ENCODE measurements at places on chromosomes 16 and 17.
A peak's percentile ranks its signal among the peaks of the same experiment; 100 is the strongest.

- no peak for DNase-seq
Observed at GRCh38 chr17:66776999-66777688, 57.8 kb upstream of the CACNG5 start.

DNA sequence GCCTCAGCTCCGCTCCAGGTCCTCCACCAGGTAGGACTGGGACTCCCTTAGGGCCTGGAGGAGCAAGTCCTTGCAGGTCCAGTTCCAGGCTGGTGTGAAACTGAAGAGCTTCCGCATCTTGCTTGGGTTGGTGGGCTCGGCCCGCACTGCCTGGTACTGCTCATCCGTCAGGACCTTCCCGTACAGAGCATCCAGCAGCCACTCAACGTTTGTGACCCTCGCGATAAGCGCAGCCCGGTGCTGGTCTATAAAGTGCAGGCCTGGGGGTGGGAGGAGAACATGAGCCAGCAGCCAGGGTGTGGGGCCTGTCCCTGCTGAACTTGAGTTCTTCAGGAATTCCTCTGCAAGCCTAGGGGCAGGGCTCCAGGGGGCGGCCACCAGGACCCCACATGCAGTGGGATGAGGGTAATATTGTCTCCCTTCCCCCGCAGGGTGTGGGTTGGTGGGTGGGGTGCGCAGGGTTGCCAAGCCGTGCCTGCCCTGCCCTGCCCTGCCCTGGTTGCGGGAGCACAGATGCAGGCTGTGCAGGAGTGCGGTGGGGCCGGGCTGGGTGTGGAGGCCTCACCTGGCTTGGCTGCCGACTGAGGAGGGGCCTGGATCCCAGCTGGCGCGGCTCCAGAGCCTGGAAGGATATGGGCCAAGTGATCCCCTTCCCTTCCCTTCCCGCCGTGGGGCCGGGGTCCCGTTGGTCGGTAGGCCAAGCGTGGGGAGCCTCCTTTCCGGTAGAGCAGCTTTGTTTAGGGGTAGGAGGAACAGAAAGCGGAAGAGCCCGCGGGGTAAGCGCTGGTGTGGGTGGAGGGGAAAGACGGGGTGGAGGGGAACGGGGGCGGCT is 762 bp downstream of the PYCARD start:
- no peak for DNase-seq

GRCh38 chr17:40338058-40338457 is 26.5 kb downstream of the GJD3 start:
- DNase-seq, result no peak

DNA sequence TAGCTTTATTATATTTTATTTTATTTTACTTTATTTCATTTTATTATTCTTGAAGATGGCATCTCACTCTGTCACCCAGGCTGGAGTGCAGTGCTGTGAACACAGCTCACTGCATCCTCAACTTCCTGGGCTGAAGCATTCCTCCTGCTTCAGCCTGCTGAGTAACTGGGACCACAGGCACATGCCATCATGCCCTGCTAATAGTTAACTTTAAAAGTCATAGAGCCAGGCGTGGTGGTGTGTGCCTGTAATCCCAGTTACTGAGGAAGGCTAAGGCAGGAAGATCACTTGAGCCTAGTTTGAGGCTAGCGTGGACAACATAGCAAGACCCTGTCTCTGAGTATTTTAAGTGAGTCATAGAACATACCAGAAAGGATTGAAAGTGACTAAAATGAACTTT is 38.7 kb downstream of the ESRP2 start:
- no peak for DNase-seq

DNA sequence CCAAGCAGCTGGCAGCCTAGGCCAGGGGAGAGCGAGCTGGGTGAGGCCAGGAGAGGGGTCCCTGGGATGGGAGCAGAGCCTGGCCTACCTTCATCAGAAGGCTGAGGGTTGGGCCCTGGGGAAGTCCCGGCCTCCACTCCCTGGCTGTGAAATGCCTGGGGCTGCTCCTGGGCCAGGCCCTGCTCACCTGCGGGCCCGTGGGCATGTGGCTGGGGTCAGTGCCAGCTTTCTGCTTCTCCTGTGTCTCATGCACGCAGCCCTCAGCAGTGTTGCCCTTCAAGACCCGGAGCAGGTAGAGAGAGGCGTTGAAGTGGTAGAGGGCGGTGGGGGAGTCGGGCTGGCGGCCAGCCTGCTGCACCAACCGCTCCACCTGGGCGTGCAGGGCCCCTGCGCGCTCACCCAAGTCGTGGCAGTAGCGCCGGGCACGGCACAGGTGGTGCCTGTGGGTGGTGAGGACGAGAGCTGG is 12.4 kb downstream of the MYBBP1A start:
- DNase-seq, result no peak

DNA sequence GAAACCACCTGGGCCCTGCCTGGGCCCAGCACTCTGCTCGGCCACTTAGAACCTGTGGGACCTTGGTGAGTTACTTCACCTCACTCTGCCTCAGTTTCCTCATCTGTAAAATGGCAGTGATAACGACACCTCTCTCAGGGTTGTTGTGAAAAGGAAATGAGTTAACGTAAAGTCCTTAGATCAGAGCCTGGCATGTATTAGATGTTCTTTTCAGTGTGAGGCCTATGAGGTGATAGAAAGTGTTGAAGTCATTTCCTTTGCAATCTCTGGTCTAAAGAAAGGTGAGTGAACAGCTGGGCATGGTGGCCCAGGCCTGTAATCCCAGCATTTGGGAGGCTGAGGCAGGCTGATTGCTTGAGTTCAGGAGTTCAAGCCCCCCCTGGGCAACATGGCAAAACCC is 51.7 kb upstream of the LGALS9 start:
- DNase-seq, result no peak

DNA sequence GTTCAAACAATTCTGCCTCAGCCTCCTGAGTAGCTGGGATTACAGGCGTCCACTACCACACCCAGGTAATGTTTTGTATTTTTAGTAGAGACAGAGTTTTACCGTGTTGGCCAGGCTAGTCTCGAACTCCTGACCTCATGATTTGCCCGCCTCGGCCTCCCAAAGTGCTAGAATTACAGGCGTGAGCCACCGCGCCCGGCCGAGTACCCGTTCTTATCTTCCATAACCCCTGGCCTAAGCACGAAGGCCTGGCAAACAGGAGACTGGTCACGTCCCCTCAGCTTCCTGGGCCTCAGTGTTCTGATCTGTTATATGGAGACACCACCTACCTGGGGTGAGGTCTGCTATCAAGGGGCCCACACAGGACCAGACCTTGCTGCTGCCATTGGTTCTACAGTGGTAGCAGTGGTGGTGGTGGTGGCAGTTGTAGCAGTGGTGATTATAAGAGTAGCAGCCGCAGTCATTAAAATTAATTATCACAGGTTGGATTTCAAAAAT is 1.3 kb downstream of the SLC5A10 start:
- no peak for DNase-seq

GRCh38 chr16:60989592-60989991 is 1046.6 kb downstream of the CDH8 start:
- no peak for DNase-seq

- no peak for DNase-seq
Observed at GRCh38 chr17:75552425-75553294, 27.2 kb downstream of the LLGL2 start.

DNA sequence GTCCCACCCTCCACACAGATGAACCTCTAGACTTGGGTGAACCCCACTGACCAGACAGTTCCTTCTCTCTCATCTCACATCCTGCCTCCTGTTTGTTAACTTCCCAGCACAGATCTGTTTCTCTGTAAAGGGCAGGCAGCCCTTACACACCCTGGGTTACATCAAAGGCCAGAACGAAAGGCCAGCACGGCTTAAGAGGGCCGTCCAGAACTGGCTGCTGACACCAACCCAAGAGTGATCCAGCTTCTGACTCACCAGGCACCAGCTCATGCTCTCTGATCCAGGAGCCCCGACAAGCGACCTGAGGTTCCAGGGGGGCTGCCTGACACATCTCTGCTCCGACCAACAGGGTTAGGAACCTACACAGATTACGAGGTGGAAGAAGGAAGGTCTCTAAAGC is 86.9 kb downstream of the MRM3 start:
- no peak for DNase-seq

DNA sequence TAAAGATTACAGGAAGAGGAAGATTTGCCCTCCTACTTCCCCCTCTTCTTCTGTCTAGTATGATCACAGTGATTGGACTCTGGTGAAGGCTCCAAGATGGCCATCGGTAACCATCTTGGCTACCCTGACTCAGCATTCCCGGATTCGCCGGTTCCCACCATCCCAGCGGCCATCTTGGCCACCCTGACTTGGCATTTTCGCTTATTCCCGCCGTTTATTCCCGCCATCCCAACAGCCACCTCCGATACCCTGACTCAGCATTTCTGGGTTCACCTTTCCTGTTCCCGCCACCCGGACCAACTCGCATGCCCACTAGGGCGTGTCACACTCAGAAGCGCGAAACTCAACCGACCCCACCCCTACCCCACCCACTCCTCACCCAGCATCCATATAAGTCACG is 95.4 kb upstream of the GRIN2A start:
- DNase-seq, result no peak

GRCh38 chr17:15441315-15441714 is 26.1 kb downstream of the CDRT4 start:
- no peak for DNase-seq

- DNase-seq, result no peak
Observed at GRCh38 chr16:54484700-54485099, 198.1 kb upstream of the IRX3 start.

GRCh38 chr16:66933776-66934137 is 445 bp downstream of the CIAO2B start:
- DNase-seq, result no peak

- peak; percentile 61 for DNase-seq
Observed at GRCh38 chr16:67881621-67882161, 3.0 kb upstream of the NRN1L start.

- DNase-seq, result no peak
Observed at GRCh38 chr16:80611930-80612327, 71.1 kb downstream of the DYNLRB2 start.

DNA sequence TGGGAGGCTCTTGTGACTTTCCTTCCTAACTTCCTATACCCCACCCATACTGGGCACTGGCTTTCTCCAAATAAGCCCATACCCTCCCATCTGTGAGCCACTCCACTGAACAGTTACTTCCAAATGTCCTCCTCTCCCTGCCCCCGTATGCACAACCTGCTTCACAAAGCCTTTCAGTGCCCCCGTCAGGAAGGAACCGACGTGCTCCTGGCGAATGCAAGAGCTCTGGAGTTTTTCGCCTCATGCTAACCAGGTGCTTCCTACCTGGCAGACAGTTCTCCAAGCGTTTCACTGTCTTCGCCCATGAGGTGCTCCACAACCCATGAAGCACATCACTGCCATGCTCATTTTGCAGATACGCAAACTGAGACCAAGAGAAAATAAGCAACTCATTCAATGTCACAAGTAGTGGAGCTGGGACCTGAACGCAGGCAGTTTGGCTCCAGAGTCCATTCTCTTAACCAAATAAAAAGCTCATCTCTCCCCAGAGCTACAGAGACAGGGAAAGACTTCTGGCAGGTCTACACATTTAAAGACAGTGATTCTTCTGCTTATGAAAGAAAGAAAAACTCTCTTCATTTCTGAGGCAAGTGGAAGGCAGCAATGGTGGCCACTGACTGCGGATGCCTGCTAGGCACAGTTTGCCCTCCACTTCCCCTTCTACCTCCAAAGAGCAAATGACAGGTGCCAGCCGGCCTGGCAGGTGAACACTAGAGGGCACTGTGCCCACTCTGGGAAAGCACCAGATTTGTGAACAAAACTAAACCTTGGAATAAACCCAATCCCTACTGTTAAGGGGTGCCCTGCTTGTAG is 23.8 kb downstream of the SPHK1 start:
- DNase-seq, result no peak

Measured in hippocampal formation (tissue), 2 donors.